Activated naive CD4-positive, alpha-beta T cell treated with anti-CD3 and anti-CD28 coated beads for 36 hours (primary cell): ENCODE measurements at places on chromosomes 5 and 9. TPM values are rescaled to one million over a fixed set of nuclear protein-coding genes. Genes with fewer than 3 reads are reported as not detected.

DNA sequence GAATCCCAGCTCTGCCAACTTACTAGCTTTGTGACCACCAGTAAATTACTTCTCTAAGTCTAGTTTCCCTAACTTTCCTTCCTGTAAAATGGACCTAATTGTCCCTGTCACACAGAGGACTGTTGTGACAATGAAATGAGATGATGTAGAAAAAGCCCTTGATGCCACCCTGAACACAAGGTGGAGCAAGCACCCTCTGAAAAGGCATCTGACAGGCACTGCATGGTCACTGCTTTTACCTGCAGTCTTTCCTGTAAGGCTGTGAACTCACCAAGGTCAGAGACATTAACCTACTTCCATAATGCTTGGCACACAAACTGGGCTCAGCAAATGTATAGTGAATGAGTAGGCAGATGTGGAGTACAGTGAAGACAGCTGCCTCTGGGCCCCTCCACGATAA is 6.1 kb downstream of the SLC31A2 start:
- DNase-seq = peak; percentile 13

- DNase-seq = no peak
These were observed 36.8 kb upstream of the NFIB start for GRCh38 chr9:14350754-14351153.

DNA sequence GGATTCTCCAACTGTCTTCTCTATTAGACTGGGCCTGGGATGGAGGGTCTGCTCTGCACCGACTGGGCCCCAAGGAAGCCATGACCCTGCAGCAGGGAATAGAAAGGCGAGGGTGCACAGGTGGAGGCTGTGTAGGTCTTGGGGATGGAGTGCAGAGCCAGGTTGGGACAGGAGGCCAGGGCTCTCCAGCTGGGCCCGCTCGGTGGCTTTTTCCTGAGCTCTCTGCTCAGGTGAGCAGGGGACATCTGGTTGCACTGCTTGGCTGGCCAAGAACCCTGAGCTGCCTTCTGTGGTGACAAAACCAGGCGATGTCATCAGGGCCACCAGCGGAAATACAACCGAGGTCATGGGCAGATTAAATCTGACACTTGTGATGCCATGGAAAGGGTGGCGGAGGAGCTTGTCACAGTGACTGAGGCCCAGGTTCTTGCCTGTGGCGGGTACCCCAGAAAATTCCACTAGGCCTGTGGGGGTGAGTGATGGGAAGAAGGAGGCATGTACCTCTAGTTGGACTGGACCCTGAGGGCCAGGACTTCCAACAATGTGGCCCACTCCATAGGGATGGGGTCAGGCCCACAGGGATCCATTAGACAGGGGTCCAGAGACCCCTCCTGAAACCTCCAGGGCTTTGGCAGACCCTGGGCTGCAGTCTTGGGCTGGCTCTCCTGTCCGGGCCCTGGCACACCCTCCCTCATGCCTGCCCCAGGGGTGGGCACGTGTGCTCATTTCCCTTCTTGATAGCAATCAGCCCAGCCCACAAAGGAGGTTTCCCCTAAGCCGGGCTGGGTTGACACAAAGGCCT is 4.4 kb upstream of the IL3 start:
- no peak for DNase-seq

DNA sequence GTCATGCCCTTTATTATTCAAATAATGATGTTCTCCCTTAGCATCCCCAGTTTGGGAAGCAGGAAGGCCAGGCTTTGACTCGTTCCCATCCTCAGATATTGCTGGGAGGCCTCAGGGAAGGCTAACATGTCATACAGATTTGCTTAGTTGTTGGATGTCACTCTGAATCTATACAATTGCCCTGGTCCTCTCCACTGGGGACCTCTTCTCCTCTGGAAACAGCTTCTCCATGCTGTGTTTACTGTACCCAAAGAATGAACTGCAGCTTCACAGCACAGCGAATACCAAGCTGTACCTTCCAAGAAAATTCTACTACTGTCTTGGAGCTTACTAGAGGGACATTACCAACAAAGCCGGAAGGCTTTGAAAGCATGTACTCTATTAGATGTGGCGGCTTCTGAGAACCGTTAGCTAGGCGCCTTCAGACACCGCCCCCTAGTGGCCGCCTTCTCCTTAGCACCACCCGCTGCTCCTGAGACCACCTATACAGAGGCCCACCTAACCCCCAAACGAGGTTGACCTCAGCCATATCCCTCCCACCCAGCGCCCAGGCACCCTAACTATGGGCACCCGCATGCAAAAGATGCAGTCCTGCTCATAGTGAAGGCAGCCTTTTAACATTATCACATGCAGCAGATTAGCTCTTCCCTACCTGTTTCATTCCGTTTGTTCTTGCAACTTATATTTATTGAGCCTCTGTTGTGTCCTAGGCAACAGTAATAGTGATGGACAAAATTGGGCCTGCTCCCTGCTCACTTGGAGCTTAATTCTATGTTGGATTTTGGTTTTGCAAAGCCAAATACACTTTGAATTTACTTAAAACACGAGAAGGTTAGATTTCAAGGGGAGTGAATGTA is 34.9 kb upstream of the FOXI1 start:
- no peak for DNase-seq

DNA sequence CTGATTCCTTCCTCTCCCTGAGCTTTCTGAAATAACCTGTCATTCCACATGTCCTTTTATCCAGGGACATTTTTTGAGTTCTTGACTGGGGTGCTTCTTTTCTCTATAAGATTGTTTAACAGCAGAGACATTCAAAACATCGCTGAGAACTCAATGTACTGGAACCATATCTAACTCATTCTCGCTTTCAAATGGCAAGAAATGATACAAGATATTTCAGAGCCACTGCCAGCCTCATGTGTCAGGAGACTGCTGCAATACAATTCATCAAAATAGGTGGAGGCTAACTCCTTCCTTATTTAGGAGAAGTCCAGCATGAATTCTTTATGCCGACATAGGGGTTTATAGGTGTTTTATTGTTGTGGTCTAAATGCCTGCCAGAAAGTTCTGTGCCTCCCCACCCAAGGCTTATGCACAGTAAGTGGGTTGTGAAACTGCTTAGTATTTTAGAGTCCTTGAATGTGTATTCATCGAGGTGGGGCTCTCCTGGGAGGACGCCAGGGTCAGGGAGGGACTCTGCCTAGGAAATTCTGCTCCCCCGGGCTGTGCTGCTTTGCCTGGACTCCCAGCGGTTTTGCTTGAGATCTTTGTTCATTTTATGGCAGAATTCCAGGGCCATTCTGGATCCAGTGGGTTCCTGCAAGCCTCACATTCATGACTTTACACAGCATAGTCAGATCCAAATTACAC is 53.9 kb downstream of the ZNF474 start:
- no peak for DNase-seq

DNA sequence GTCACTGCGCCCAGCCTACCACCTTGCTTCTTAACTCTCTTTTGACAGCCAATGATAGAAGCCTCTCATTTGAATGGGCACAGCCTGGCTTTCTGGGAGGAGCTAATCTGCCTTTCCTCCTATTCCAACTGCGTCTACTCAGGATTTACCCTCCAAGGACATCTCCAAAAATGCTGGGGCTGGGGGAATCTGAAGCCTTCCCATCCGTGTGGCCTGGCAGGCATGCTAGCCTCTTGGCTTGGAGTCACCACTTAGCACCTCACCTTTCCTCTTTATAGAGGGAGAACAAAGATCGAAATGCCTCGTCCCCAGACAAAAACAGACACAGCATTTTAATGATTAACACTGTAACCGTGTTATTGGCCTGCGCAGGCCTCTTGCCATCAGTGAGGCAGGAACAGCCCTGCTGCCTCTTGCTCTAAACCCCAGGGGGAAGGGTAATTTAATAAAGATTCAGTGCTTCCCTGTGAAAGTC is 108.2 kb upstream of the KLF4 start:
- no peak for DNase-seq

The MEGF10 gene
- total RNA-seq = not detected

The PCDHB13 gene
- total RNA-seq = not detected

The GHR gene
- total RNA-seq = not detected
